ENCODE measurements at places on chromosomes 7 and 10. TPM values are rescaled to one million over a fixed set of nuclear protein-coding genes. Genes with fewer than 3 reads are reported as not detected.

GRCh38 chr7:3154881-3155494 lies 111.3 kb upstream of the CARD11 start:
- DNase-seq = no peak

- no peak for DNase-seq
These were observed 62.3 kb downstream of the LAMB4 start for GRCh38 chr7:108067844-108068243.

DNA sequence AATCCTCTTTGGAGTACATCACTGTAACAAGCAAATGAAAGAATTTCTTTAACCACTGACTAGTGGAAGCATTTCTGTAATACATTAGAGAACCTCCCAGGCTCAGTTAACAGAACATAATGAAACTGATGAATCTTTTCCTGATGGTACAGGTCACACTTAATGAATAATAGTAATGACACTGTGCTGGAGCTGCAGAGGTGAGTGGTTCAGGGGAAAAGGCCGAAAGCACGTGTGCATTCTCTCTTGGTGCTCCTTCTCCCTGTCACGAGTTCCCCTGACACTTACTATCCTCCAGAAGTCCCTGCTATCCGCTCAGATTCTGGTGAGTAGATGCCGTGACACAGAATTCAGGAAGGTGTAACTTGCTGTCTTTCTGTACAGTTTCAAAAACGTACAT lies 8.0 kb downstream of the HIPK2 start:
- DNase-seq = no peak

SEMA3D gene
- not detected for polyA plus RNA-seq

PDSS1 gene
- polyA plus RNA-seq = 9.0 TPM

DNA sequence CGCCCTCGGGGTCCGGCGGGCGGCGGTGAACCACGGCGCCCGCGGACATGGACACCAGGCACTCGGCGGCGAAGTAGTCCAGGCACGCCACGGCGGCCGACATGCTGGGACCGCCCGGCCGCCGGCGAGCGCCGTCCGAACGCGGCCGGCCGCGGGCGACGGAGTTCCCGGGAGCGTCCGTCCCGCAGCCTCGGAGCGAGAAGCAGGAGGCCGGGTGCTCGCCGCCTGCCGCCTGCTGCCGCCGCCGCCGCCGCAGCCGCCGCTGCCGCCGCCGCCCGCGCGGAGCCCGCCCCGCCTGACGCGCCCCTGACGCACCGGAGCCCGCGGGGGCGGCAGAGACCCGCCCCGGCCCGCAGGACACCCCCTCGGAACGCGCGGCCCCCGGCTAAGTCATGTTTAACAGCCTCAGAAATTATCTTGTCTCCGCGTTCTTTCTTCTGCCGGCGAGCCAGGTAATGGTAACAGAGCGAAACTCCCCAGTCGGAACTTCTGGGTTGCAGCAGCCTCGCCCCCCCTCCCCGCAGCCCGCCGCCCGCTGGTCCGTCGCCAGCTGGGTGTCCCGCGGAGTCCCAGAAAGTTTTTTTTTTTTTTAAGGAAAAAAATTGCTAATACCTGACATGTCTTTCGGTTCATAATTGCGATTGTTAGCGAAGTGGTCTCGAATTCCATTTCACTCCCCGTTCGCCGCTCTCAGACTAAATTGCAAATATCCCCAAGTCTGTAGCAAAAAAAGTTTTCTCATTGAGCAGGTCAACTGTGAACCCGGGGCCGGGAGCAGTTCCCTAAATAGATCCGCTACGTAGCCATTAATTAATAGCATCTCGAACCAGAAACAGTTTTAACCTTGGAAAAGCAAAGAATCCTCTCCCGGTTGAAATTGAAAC lies at the start of gene KLF14:
Gene KLF14, minus strand, starts transcription at position 277 of the 884 bp plus-strand sequence. Its CDS starts 174 bp downstream, at position 103.
- DNase-seq = peak; percentile 72

TSPAN13 gene
- 75.8 TPM for polyA plus RNA-seq

ERVW-1 gene
- 1.9 TPM for polyA plus RNA-seq

- DNase-seq = peak; percentile 41
These were observed 2.0 kb upstream of the LZTS2 start for GRCh38 chr10:100997360-100998182.

- no peak for DNase-seq
These were observed 239.6 kb downstream of the DNAJB6 start for GRCh38 chr7:157576415-157576814.

DNA sequence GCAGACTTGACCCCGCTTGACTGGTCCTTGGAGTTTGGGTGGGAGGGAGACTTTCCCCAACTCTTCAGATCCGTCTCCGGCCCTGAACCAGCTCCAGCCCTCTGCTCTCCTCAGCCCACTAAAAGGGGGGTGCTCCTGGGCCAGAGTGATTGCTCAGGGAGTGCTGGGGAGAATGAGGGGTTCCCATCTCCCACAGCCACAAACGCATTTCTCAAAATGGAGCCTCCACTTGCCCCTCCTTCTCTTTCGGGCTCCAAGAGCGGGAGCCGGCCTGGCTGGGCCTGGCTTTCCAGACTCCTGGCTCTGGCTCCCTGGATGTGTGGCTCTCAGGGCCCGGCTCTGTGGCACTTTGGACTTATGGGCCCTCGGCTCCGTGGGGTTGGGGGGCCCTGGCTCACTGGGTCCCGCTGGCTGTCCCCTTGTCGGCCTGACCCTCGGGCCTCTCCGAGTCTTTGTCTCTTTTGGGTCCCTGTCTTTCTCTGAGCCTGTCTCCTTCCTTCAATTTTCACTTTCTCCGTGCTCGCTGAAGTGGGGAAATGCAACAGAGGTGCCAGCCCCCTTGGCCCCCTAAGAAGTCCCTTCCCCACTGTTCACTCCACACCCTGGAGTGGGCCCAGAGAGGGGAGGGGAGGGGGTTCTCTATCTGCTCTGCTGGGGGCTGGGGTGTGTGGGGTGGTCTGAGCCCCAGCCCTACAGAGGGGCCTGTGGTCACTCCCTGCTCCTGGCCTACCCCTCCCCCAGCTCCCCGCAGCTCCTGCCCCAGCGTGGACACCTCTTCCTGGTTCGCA lies 713 bp downstream of the LZTS2 start:
- peak; percentile 56 for DNase-seq

SPDYE2B gene
- not detected for polyA plus RNA-seq

DNA sequence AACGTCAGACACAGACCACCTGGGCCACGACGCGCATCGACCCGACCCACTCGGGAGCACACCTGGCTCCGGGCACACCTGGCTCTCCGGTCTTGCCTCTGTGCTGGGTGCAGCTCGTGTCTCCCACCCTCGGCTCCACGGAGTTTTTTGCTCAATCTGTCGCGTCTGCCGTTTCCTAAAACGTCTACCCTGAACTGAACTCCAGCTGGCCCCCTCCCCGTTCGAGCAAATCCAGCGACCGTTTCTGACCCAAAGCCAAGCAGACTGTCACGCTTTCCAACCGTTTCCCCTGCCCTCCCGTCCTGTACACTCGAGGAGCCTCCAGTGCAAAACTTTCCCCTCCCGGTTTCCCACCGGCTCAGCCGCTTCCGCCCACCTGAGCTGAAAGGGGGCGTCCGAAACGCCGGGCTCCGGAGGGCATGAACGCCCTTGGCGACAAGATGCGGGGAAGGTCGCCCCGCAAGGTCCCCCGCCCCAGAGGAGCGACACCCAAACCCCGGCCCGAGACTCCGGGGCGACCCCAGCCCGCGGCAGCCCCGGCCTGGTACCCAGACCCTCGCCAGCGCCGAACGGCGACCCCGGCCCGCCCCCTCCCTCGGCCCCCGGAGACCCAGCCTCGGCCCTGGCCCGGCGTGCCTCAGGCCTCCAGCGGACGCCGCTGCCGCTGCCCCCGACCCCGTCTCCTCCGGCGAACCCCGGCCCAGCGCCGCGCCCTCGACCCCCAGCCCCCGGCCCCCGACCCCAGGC lies 557 bp downstream of the CYTH3 start:
- DNase-seq = no peak

DNA sequence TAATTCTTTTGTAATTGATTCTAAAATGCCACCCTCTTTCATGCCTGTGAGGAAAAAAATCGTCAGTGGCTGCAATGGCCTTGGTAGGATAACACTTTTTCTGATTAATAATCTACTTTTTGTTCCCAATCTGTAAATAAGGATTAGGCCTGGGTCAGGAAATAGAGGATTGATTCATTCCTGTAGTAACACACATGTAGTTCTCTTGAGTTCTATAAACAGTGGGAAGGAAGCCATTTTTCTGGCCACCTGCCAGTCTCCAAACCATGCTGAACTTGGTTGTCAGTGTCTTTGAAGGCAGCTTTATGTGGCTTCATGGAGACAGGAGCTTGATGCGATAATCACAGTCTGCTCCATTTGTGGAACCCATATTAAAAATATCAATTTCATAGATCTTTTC lies 169.3 kb upstream of the NFE2L3 start:
- no peak for DNase-seq

MXI1 gene
- polyA plus RNA-seq = not detected

GFRA1 gene
- 39.7 TPM for polyA plus RNA-seq

DNA sequence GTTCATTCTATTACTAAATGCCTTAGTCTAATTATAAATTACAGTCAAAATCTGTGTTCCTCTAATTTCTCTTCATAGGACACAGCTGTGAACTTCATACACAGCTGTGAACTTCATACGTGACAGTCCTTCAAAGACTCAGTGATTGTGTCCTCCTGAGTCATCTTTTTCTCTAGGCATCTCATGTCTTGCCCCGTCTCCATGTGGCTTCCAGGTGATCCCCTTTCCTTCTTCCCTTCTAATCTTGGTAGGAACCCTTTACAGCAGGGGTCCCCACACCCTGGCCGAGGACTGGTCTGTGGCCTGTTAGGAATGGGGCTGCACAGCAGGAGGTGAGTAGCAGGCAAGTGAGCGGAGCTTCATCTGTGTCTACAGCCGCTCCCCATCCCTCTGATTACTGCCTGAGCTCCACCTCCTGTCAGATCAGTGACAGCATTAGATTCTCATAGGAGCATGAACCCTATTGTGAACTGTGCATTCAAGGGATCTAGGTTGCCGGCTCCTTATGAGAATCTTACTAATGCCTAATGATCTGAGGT lies 14.0 kb upstream of the EIF5AL1 start:
- no peak for DNase-seq

DNA sequence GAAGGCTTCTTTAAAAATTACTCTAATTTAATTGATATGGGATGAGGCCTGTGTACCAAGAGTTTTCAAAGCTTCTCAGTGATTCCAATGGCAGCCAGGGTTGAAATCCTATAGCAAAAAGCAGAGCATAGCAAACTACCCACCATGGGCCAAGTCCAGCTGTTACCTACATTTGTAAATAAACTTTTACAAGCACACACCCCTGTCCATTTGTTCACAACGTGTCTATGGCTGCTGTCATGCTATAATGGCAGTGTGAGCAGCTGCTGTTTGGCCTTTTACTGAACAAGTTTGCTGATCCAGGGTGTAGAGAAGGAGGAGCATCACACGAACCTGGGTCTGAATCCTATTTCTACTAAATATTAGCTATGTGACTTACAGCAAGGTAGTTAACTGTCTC lies 50.0 kb downstream of the NPY start:
- DNase-seq = no peak

CYP2C19 gene
- polyA plus RNA-seq = not detected

DNA sequence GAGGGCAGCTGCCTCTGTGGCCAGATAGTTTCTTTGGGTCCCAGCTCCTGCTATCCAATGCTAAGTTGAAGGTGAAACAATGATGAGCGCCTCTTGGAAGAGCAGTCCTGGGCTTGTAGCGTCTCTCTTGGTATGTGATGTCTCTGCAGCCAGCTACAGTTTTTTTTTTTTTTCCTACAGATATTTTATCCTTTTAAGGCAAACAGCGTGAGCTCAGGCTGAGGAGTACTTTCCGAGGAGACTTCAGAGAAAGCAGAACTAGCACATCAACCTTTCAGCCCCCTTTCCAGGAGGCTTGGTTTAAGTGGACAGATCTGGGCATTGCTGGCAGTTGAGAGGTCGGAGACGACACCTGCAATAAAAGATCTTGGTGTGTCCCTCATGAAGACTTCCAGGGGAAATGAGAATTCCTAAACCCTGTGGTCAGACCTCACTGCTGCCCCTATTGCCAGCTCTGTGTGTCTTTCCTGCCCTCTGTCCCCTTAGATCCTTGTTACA lies 9.1 kb downstream of the PRKG1 start:
- DNase-seq = peak; percentile 29

- no peak for DNase-seq
These were observed 10.2 kb downstream of the CRYGN start for GRCh38 chr7:151429560-151430331.

PLEKHS1 gene
- polyA plus RNA-seq = not detected

NPM3 gene
- 51.4 TPM for polyA plus RNA-seq

COBL gene
- polyA plus RNA-seq = 104 TPM

DNA sequence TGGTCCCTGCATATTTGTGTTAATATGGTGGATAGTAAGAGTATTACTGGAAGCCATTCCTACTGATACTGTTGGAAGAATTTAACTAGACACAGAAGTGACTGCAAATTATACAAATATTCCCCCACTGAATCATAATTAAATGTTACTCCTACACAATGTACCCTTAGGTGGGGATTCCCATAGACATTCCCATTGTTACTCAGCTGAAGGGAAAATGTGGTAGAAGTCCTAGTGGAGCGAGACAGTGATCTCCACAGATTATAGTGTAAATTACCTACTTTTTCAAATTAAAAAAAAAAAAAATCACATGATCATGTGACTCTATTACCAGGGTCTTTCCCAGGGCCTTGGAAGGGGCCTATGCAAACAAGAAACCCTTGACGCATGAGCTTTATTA lies 611.8 kb downstream of the LRMDA start:
- DNase-seq = no peak

GRCh38 chr10:44392420-44392819 lies 7.5 kb upstream of the CXCL12 start:
- no peak for DNase-seq
